ENCODE measurements at places on chromosomes 5 and 9.

DNA sequence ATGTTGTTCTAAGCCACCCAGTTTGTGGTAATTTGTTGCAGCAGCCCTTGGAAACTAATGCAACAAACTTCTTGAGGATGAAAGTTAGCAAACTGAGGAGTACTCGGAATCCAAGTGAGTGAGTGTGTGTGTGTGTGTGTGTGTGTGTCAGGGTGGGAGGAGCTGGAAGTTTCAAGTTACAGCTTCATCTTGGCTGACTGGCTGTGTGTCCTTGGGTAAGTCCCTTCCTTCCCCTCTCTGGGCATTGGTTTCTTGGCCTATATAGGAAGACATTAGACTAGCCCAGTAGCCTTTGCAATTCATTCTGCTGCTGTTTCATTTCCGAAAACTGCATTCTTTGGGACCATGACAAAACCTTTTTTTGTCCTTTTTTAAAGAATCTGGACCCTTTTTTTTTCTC is 157.2 kb downstream of the MELK start:
- no peak for DNase-seq

DNA sequence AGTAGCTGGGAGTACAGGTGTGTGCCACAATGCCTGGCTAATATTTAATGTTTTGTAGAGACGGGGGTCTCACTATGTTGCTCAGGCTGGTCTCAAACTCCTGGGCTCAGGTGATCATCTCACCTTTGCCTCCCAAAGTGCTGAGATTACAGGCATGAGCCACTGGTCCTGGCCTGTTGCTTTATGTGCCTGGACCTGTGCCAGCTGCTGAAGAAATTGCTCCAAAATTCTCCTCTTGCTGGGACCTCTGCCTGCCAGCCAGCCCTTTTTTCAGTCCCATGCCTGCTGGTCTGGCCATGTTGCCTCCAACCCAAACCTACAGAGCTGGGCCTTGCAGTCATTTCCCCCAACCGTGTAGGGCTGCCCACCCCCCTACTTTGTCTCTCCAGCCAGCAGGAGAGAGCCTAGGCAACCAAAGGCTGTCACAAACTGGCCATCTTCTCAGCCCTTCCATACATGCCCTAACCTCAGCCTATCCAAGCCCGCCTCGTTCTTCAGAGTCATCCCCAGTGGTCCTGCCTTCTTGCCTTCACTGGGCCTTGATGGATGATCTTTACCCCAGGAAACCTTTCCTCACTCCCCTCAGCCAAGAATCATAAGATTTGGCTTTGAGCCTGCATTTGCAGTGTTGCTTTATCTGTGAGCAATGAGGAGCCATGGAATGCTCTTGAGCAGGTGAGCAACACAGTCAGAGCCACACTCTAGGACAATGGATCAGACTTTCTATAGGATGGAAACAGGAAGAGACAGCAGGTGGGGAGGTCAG is 27.4 kb upstream of the SYNPO start:
- no peak for DNase-seq

DNA sequence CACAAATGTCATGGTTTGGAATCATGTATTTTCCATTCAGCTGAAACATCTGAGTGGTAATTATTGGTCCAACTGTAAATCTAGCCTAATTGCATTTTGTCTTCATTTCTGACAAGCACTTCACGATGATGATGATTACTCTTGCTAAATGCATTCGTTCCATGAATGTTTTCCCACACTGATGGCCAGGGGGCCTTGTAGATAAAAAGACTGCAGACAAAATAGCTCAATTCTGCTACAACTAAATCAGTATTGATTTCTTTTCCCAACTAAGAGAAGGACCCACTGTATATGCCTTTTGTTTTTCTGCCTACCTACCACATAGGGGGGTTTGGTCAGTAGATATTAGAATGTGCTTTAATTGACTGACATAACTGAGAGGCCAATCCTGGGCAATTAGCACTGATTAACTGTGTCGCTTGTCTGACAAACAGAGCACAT is 1351.3 kb upstream of the NUDT12 start:
- DNase-seq: no peak

DNA sequence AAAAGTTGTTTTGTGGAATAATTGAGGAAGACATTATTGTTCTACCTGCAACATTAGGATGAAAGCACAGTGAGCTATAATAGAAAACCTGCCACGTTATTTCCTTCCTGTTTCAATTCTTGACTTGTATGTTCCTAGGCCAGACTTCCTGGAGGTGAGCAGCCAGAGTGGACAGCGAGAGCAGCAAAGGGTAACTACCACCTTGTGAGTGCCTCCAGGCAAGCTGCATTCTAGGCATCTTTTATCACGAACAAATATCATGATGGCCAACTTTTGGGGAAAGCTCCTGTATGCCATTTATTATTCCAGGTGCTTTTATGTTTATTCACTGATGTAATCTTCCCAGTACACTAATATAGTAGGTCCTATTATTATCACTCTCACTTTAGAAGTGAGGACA is 34.0 kb upstream of the ZSWIM6 start:
- no peak for DNase-seq

DNA sequence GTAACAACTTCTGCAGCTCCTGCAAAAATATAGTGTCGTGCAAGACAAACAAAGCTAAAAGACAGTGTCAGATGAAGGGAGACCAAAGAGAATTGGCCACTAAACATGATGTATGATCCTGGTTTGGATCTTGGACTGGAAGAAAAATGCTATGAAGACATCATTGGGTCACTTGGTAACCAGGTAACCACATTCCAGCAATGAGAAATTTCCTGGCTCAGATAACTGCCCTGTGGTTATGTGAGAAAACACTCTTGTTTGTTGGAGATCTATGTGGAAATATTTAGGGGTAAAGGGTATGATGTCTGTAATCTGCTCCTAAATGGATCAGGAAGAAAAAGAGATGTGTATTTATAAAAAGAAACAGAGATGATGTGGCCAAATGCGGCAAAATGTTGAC is 45.5 kb upstream of the ANKRD33B start:
- no peak for DNase-seq

GRCh38 chr5:56327809-56328208 is 94.7 kb upstream of the ANKRD55 start:
- DNase-seq: no peak

DNA sequence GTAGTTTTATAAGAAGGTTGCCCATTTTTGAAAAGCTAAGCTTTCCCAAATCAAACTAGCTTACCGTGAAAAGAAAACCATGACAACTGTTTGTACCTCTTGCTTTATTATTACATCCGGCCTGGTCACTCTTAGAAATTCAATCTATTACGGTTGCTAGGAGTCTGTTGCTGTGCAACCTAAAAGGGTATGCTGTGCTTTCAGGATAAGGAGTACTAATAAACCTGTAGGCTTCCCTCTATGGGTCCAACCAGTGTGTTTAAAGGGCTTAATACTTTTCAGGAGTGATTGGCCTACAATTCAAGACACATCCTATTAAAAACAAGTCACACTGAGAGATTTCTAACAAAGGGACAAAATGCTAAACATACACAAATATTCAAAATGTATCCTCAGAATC is 27.1 kb downstream of the RFX3 start:
- no peak for DNase-seq

DNA sequence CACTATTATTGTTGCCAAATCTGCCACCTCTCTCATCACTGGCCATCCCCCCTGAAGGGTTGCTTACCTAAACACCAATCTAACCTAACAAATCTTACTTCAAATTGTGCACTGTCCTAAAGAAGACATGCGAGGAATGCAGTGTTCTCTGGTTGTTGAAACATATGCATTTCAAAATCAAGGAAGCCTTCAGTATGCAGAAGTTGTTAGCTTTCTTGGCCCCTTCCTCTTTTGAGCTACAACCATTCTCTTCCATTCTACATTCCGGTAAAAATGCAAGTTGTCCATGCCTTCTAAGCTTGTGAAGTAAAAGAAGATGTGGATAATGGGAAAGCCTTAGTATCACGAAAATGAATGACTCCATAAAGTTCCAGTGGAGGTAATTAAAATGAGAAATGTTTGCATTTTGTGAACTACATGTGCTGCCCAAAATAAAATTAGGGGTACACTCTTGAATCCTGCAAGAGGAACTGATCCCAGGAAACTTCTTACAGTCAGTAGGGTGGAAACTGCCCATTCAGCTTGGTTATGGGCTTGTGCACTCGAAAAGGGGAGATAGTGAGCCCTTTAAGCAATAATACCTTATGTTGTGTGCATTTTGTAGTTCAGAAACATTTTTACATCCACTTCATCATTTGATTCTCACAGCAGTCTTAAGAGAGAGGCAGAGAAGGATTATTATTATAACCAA is 77.6 kb upstream of the ADRB2 start:
- DNase-seq: no peak

DNA sequence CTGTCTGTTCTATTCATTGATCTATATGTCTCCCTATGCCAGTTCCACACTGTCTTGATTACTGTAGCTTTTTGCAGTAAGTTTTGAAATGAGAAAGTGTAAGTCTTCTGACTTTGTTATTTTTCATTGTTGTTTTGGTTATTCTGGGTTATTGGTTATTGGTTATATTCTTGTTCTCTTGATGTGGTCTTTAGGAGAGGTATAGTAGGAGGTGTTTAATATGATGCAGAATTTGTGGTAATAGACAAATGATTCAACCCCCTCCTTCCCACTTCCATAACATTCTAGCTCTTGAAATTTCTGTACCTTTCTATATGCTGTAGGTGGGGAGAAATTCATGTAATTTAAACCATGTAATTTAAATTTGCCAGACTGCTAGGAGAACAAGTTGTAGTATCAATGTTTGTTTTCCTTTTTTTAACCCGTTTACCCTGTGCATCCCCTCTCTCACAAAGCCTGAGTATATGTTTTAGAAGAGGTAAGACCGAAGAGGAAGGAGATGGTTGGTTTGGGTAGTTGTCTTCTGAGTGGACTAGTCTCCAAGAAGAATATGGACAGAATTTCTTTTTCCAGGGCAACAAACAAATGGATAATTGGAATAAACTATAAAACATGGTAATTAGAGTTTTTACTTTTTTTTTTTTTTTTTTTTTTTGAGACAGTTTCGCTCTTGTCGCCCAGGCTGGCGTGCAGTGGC is 19.2 kb downstream of the ANKHD1 start:
- no peak for DNase-seq

DNA sequence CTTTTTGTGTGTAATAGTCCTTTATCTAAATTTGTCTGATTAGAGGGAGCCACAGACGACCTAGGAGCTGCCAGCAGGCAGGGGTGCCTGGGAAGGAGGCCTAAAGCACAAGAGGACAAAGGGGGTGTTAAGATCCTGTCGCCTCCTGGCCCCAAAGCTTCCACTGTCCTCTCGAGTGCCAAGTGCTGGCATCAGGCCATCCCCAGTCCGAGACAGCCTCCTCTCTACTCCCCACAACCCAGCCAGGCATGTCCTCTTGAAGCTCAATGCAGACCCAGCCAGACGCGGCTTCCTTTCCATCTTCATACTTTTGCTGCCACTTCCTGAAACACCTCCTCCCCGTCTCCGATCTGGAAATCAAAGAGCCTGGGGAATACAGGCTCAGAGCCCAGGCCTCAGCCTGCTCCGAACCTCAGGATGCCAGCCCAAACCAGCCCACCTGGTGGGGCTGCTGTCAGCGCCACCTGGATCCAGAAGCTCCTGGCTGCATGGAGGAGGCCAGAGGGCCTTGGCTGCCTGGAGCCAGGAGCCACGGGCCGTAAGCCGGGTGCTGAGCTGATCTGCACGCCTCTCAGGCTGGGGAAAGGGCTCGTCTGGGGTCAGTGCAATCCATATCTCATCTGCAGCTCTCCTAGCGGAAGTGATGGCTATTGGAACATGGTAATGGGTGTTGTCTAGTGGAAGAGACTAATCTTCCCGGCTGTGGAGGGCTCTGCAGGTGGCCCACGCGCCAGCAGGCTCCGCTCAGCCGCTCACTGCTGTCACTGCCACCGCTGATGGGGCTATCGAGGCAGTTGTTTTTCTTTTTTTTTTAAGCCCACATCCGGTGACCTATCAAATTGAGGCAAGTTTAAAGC is 60.2 kb upstream of the FUBP3 start:
- no peak for DNase-seq

GRCh38 chr9:107180206-107180605 is 102.9 kb upstream of the RAD23B start:
- DNase-seq: no peak

DNA sequence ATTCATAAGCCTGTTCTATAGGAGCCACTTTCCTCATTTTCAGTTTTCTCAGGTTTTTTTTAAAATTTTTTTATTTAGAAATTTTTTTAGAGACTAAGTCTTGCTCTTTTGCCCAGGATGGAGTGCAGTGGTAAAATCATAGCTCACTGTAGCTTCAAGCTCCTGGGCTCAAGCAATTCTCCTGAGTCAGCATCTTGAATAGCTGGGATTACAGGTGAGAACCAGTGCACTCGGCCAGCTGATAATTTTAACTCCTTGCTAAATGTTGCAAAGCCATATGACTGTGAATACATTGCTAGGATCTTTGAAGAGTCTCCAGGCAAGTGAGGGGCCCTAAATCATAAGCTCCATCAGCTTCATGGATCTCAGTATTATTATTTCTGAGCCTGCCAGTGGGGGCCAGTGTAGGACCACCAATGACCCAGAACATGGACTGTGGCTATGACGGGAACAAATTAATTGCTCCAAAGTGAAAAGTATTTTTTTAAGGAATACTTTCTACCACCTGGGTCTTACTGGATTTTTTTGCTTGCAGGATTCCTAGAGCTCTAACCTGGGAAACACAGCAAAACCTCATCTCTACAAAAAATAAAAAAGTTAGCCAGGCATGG is 5.7 kb upstream of the GAPVD1 start:
- peak; percentile 33 for DNase-seq

DNA sequence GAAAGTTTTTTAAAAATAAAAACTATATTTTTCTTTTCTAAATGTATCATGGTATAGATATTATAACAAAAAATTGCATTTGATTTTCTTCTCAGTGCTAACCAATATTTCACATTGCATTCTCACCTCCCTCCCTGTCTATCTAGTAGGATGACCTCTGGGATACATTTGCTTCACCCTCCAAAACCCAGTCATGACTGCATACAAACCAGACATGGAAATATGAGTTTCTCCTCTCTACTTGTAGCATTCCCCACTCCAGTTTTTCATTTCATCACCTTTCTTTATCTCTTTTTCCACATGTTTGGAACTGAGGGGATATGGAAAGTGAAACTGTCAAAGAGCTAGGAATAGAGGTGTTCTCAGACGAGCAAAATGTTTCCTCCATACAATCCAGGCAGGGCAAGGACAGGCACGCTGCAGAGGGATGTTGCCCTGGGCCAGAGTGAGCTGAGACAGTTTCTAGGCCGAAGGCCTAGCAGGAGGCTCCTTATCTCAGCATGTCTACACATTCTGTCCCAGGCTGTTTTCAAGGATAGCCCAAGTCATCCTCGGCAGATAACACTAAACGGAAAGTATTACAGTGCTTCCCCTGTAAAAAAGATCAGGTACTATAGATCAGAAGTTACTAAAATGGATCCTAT is 46.7 kb downstream of the MEF2C start:
- DNase-seq: no peak

DNA sequence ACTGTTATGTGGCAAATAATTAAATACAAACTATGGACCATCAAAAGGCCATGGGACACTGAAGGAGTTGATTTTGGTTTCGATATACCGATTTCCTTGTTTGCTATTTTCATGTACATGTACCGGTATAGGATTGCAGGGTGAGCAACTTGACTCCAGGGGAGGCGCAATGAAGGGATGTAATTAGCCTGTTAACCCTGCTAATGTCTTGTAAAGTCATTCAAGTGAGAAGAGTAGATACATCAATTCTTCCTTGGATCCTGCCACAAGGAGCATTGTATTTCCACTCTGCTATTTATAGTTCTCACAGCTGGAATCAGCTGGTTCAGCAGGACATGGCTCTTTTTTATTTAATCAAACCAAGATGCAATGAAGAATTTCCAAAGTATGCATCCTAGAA is 102.0 kb downstream of the STK32A start:
- no peak for DNase-seq

GRCh38 chr5:16547200-16547842 is 69.5 kb downstream of the RETREG1 start:
- no peak for DNase-seq

All from HuH-7.5 (cell line).